Fibroblast of skin of scalp (primary cell): ENCODE measurements at places on chromosomes 5 and 9.
A peak's percentile ranks its signal among the peaks of the same experiment; 100 is the strongest.

GRCh38 chr5:52491071-52491787 lies 296.5 kb upstream of the ITGA1 start:
- DNase-seq = no peak

GRCh38 chr5:71955723-71956122 lies 151.6 kb upstream of the MAP1B start:
- no peak for DNase-seq

DNA sequence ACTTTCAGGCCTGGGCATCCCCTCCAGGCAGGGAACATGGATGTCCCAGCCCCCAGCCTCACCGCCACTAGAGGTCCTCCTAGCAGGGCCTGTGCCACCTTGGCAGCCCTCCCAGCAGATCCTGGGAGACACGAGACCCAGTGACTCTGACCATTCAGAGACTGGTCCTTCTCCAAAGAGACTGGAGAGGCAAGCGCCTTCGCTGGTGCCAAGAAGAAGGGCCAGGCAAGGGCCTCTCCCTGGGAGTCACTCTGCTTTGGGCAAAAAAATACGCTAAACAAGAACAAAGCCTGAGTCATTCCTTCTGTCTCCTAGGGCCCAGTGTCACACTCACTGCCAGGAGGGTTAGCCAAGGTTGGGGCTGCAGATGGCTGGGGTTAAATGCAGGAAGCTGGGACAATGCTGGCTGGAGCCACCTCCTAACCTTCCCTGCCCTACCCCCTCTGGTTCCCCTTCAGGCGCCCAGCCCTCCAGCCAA lies 35.3 kb upstream of the SMIM23 start:
- peak; percentile 13 for DNase-seq

DNA sequence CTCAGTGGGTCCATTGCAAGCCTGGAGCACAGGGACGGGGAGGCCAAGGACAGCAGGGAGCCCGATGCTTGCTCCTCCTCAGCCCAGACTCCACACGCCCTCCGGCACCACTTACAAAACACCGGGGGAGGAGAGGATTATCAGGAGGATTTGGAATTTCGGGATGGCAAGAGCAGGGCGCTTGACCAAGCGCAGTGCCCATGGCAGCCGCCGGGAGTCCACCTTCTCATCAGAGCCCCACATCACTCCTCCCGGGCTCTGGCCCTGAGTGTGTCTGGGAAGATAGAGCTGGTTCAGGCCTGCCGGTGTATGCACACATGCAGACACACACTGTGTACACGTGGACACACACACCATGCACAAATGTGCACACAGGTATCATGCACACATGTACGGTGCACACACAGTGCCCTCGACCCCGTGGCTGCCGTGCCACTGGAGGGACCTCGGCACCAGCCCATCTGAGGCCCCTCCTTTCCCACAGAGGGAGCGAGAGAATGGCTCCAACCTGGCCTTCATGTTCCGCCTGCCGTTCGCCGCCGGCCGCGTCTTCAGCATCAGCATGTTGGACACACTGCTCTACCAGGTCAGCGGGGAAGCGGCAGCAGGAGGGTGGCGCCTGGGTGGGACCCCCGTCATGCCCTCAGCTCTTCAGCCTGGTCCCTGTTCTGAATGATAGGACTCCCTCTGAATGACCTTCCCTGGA lies 81.7 kb downstream of the KCNT1 start:
- DNase-seq = no peak

DNA sequence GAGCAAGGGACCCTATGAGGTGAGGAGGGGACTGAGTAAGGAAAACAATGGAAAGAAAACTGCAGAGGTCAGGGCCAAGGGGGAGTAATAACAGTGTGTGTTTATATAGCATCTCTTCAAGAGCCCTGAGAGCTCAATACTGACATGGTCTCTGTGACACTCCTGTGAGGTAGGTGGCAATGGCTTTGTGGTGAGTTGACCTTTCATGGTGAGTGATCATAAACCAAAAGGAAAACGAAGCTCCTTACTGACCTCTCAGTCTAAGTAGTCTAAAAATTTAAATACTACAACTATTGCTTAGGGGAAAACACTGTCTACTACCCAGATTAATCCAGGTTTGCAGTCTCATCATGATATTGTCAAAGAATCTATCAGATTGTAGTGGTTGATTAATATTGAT lies 130.9 kb downstream of the SNCAIP start:
- DNase-seq = no peak

GRCh38 chr9:136328622-136329041 lies 1.3 kb downstream of the GPSM1 start:
- peak; percentile 35 for DNase-seq

DNA sequence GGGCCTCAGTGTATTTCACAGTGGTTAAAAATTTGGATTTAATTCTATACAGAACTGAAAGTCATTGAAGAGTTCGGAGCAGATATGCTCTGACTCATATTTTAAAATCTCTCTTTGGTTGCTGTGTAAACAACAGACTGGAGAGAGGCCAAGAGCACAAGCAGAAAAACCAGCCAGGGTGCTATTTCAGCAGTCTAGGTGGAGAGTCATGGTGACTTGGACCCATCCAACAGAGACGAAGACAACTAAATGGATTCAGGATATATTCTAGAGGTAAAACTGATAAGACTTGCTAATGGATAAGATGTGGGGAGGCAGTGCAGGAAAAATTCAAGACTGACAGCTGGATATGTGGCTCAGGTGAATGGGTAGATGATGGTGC lies 168.9 kb downstream of the MAPKAP1 start:
- DNase-seq = peak; percentile 91

GRCh38 chr5:73797132-73797510 lies 171.1 kb downstream of the ARHGEF28 start:
- DNase-seq = peak; percentile 39

DNA sequence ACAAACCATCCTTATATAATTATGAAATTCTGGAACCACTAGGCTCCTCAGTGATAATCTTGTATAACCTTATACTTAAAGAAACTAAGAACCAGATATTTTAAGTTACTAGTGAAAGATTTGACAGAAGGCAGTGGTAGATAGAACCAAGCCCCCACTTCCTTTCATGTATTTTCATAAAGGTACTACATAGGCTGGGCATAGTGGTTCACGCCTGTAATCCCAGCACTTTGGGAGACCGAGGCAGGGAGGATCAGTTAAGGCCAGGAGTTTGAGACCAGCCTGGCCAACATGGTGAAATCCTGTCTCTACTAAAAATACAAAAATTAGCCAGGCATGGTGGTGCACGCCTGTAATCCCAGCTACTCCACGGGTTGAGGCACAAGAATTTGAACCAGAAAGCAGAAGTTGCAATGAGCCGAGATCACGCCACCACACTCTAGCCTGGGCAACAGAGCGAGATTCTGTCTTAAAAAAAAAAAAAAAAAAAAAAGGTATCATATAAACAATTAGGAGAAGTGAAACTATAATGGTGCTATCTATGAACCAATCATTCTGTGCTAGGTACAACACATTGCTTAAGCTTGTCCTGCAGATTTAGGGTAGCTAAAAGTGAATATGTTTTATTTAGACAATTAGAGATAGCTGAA lies 27.9 kb upstream of the DTWD2 start:
- DNase-seq = no peak

DNA sequence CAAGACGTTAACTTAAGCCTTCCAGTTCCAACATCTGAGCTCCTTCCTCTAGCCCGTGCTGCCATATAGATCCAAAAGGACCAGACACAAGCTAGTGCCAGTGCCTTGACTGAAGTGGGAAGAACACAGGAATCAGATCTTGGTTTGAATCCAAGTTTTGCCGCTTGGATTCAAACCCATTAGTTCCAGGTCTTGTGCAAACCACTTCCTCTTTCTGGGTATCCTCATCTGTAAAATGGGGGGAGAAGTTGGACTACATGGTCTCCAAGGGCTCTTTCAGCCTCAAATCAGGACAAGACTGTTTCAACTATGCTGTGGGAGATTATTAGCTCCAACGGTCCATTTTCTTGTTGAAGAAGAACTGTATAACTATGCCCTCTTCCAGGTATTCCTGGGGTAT lies 32.6 kb downstream of the TTLL11 start:
- DNase-seq = no peak

DNA sequence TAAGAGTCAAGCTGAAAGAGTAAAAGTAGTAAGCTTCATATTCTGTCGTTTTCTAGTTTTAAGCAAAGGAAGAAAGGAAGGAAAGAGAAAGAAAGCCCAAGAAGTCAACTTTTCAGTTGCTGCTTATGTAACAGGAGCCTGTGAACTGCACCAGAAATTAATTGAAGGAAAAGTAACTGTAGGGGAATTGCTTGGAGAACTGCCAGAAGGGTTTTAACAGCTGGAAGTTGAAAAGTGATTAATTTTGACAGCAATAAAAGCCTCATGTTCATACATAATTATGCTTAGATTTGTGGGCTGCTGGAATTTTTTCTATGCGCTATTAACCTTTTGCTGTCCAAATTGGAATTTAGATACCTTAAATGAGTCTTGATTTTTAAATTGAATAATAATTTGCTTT lies 255.7 kb downstream of the ENC1 start:
- peak; percentile 50 for DNase-seq

DNA sequence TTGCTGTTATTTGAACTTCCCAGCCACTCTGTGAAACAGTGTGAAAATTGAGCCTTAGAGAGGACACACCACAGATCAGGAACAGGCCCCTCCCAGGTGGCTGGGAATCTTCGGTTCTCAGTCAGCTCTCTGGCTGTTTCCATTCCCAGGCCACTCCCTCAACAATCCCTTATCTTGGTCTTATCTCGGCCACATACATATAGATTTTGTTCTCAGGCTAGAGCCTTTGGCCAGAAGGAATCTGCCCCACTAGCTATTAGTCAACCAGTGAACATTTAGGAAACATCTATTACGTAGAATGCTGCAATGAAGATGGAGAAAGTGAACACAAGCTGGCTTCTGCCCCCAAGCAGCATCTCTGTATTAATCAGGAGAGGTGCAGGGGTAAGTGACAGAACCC lies 21.0 kb upstream of the WWC1 start:
- DNase-seq = peak; percentile 54

DNA sequence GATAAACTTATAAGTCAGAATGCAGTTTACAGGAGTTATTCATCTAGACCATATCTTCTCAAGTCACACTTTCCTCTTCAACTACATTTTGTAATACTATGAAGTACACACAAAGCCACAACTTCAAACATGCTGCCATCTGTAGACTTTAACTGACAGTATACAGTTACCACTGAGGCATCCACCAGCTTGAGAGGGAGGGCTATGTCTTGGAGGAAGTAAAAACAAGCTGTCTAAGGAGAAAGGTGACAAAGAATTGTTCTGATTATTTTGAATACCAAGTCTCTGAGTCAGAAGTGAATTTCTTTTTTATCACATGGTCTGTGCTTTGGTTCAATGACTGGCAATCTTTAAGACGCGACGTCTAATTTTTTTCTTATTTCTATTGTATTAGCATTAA lies 97.6 kb upstream of the CDH10 start:
- no peak for DNase-seq

DNA sequence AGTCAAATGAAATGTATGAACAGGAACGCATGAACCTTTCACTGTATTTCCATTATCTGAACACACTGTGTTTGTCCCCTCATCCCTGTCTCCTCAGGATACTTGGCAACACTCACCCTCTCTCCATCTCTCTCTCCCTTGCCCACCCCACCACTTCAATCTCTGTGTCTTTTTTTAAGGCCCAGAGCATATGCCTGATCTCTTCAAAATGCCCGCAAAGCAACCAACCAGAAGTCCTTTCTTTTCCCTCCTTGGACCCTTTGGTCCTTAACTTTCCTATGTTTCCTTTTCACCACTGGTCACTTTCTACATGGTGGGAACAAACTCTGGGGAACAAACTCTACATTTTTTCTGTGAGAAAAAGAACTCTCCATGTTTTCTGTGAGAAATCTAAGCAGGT lies 3.2 kb upstream of the IRF1 start:
- no peak for DNase-seq

DNA sequence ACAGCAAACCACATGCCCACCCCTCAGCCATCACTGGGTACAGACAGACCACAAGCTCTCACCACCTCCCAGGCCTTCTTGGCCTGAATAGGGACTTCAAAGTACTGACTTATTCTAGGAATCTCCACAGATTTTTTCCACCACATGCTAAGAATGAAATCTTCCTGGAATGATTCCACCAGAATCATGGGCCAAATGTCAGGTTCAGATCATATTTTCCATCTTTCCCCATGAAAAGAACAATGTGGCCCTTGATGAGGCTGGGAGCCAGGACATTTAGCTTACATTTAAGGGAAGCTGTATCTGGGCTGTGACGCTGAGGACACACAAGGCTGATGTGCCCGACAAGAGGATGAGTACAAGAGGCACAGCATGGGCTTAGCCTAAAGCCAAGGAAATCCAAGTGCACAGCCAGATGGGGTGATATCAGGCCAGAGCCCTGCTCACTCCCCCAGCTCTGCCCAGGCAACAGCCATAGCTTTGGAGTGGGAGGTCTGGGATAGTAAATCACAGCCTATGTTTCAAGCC lies 28.1 kb downstream of the ACSL6 start:
- peak; percentile 38 for DNase-seq

- DNase-seq = no peak
Measured at GRCh38 chr5:131142970-131143617, 22.0 kb downstream of the HINT1 start.
